NCI-H1417 treated with DMSO at 0.1 percent for 48 hours (cell line): ENCODE measurements at places on chromosomes 5 and 9.

GRCh38 chr5:160545832-160546231 lies 124.2 kb downstream of the PTTG1 start:
- no peak for DNase-seq

DNA sequence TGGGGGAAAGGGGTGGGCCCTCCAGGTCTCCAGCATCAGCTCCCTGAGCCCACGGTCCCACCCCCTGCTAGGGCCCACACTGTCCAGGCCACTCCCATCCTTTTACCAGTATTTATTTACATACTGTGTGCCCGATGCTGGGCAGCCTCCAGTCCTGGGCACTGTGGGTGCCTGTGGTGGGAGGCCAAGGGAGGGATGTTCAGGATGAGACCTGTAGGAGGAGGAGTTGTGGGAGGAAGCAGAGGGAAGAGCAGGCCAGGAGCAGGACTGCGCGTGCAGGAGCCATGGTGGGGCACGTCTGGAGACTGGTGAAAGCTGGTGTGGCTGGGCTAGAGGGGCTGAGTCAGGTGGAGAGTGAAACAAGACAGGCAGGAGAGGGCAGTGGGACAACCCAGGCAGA lies 267.4 kb downstream of the HSPA4 start:
- no peak for DNase-seq

GRCh38 chr5:80255431-80255810 lies 427 bp downstream of the SERINC5 start:
- DNase-seq, result no peak

- DNase-seq, result no peak
These were observed 43.8 kb downstream of the SLC38A9 start for GRCh38 chr5:55668356-55668755.

- no peak for DNase-seq
These were observed 1.6 kb downstream of the ZNF462 start for GRCh38 chr9:106864373-106865143.

- DNase-seq, result no peak
These were observed at the start of gene IL17B for GRCh38 chr5:149379177-149379761. Gene IL17B (minus strand): TSS chr5:149379292. CDS start chr5:149379225, 67 bp downstream.

DNA sequence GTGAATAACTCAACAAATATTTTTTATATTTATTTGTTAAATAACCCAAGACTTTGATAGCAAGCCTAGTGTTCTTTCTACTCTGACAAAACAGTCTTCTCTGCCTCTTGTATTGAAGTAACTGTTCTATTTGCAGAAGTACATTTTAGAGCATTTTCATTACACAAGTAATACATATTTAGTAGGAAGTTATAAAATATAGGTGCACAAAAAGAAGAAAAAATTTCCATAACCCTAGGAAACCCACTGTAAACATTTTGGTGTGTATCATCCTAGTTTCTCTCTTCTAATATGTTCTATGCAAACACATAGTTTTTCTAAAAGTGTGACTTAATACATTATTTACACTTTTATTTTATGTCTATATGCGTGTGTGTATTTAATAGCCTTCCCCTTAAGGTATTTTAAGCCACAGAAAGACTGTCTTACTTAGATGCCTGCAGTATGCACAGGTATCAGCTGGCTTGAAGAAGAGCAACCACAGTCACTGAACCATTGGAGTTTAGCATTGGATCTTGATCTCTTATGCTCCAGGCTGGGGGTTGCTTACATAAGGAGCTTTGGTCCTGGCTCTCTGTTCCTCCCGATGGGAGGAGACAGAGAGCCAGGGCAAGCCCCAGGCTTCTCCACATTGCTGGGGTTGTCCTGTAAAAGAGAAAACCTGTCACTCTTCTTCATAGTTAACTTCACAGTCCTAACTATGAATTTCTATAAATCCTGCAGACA lies 3.8 kb downstream of the SELENOP start:
- no peak for DNase-seq

DNA sequence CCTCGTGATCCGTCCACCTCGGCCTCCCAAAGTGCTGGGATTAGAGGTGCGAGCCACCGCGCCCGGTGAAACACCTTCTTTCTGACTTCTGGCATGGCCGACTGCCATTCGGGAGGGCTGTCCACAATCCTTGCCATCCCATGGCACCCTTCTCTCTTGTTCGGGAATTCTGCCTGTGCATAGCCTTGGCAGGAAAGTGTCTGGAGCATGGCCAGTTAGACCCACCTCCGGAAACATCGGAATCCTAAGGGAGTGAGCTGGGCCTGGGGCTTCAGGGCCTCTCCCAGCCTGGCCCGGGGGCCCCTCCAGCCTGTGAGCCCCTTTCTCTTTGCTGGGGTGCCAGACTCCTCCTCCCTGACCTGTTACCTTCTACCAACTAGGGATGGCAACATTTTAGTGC lies 1.6 kb upstream of the ARRDC1 start:
- DNase-seq, result no peak

GRCh38 chr5:37615184-37615583 lies 224.7 kb downstream of the GDNF start:
- DNase-seq, result no peak

- no peak for DNase-seq
These were observed 11.0 kb downstream of the C1QTNF3 start for GRCh38 chr5:34031966-34032365.

GRCh38 chr5:141926434-141926833 lies 2.8 kb downstream of the DELE1 start:
- no peak for DNase-seq

DNA sequence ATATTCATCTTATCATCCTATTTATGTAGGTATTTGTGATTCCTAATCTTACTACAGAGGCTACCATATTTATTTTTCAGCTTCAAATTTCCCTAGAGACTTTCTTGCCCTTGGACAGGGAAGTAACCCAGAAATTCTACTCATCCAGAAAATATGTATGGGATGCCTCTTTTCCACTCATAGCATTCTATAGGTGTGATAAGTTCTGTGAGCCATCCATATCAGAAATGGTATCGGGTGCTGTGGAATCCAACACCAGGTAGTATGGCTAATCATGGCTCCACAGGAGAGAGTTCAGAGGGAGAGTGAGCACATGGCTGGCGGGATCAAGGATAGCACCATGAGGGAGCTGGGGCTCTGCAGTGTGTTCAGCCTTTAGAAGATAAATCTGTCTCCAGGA lies 349.3 kb upstream of the ACTBL2 start:
- no peak for DNase-seq

DNA sequence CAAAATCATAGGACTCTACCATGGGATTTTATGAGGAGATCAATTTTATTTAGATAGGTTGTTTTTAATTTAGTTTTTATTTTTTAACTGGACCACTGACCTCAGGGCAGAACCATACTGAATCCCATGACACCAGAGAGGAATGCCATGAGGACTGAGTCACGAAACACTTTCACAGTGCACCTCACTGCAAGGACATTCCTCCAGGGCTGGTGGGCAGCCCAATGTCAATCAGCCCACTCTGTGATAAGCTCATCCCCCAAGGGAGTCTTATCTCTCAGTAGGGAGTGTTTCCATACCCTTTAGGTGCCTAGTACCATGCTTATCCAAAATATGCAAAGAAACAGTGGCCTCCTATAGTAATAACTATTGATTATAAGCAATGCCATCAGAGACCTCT lies 224.5 kb upstream of the CDH6 start:
- no peak for DNase-seq

- DNase-seq, result no peak
These were observed 67.1 kb downstream of the EHMT1 start for GRCh38 chr9:137685741-137686420.

DNA sequence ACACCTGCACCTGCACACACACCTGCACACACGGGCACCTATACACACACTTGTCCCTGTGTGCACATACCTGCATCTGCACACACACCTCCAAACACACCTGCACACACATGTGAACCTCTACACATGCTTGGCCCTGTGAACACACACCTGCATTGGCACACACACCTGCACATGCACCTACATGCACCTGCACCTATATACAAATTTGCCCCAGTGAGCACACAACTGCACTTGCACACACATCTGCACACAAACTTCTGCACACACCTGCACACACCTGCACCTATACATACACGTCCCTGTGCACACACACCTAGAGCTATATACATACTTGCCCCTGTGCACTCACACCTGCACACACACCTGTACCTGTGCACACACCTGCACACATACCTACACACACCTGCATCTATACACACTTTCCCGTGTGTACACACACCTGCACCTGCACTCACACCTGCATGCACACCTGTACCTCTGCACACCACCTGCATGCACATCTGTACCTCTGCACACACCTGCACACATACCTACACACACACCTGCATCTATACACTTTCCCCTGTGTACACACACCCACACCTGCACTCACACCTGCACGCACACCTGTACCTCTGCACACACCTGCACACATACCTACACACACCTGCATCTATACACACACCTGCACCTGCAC lies 21.5 kb upstream of the LPCAT1 start:
- DNase-seq, result no peak

DNA sequence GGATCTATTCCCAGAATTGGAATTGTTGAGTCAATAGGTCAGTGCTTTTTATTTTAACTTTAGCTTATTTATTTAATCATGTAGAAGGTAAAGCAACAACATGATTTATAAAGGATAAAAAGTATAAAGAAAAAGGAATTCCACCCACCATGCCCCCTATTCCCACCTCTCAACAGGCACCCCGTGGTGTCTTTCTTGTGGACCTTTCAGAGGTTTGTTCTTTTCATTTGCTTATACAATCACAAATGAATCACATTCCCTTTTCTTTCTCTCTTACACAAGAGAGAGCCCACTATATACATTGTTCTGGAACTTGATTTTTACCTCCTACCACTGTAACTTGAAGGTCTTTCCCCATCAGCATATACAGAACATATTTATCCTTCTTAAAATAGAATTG lies 37.2 kb upstream of the SMIM32 start:
- no peak for DNase-seq

DNA sequence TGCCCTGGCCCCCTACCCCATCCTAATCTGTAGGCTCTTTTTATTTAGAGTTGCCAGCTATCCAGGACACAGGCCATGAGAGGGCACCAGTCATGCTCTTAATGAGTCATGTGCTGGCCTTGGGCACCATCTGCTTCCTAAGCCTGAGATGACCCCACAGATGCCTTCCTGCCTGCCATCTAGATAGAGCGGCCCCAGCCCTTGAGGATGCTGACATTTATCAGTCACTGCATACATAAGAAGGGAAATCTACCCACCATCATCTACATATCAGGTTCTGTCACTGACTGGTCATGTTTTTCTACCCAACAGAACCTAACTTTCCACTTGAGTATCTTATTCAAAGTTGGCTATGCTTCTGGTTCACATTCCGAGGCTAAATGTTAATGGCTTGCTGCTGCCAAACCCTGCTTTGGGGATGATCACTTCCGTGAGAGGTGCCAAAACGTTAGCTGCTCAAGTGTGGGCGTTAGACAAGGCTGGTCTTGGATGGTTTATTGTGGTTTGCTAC lies 49.9 kb upstream of the TTC23L start:
- DNase-seq, result no peak

DNA sequence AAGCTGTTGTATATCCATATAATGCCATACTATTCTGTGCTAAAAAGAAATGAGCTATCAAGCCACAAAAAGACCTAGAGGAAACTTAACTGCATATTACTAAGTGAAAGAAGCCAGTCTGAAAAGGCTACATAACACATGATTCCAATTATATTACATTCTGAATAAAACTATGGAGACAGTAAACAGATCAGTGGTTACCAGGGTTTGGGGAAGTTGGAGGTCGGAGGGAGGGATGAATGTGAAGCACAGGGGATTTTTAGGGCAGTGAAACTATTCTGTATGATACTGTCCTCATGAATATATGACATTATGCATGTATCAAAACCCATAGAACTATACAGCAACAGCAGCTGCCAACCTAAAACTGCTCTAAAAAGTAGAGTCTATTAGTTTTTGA lies 5.6 kb upstream of the RFK start:
- no peak for DNase-seq

DNA sequence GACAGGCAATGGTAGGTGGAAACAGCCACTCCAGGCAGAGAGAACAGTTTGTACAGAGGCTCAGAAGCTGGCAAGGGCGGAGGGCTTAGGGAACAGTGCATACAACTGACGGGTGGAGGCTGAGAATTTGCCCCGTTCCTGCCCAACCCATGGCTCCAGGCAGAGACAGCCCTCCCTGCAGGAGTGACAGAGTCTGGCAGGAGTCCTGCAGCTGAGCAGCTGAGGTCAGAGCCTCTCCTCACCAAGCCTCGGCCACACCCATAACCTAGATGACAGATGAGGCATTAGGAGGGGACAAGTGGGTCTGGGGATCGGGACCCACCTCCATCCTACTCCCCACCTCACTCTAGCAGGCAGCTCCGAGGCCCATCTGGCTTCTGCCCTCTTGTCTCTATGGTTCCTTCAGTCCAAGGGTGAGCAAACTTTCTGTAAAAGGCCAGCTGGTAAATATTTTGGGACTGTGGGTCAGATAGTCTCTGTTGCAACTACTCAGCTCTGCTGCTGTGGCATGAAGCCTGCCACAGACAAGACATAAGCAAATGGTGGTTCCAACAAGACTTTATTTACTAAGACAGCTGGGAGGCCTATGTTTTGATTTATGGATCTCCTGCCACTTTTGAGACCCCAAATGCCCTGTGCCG lies 83.7 kb downstream of the SH3TC2 start:
- DNase-seq, result no peak

- DNase-seq, result no peak
These were observed 137.8 kb upstream of the ANKH start for GRCh38 chr5:15009420-15009819.

- DNase-seq, result no peak
These were observed 138.2 kb upstream of the LPAR1 start for GRCh38 chr9:111176511-111176910.

GRCh38 chr5:107092695-107093094 lies 578.0 kb downstream of the EFNA5 start:
- no peak for DNase-seq

DNA sequence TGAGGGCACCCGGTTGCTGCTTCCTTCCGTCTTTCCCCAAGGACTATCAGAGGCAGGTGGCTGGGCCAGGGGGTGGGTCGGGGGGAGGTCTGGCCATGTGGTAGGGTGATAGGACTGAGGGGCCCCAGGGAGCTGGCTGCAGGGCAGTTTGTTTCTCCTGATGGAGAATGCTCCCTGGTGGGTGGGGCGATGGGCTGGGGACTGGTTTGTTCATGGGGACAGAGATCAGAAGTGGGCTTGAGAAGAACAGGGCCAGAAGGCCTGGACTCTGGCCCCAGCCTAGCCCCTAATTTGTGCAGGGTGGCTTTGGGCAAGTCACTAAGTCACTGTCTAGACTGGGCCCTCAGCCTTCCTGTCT lies 117.4 kb downstream of the RGS3 start:
- DNase-seq, result no peak

DNA sequence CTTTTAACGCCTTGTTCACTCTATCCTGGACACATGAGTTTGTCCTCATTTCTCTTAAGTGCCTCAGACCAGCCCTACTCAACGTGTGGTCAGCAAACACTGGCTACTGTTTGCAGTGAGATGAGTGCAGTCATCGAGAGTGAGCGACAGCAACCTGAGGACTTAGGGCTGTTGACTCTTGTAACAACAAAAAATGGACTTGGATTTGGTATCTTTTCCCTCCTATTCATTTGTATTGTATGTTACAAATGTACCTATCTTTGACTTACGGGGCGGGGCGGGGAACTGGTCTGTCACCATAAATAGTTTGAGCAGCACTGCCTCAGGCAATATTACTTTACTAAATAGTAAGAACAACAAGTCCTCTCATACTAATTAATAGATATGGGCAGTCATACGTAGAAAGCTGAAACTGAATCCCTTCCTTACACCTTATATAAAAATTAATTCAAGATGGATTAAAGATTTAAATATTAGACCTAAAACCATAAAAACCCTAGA lies 84.1 kb downstream of the TLE1 start:
- DNase-seq, result no peak

- DNase-seq, result no peak
These were observed 162.5 kb downstream of the SPOCK1 start for GRCh38 chr5:137336565-137337120.
